Activated T-helper 17 cell treated with anti-CD3 and anti-CD28 coated beads, Interleukin-2, amount 50 U/mL, for 72 hours (primary cell): ENCODE measurements at places on chromosomes 1 and 21.

- no peak for ATAC-seq
Observed at GRCh38 chr1:46204406-46204742, 1.2 kb downstream of the LURAP1 start.

- no peak for ATAC-seq
Observed at GRCh38 chr1:15941044-15941840, 34.7 kb downstream of the ZBTB17 start.

GRCh38 chr1:5576673-5577065 lies 415.6 kb downstream of the NPHP4 start:
- no peak for ATAC-seq

DNA sequence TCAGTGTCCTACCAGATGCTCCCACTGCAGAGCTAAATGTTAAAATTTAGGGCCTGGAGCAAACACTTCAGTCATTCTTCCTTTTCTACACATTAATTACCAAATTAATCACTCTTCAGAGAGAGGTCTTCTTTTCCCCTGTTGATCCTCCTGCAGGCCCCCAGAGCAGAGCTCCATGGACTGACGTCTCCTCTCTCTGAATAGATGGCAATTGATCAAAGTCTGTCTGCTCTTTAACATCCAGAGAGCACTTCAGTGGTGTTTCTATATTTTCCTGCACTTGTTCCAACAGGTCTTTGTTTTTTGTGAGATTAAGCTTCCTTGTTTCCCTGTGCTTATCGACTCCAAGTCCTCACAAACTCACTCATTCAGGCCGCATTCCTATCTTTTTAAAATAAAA lies 239.3 kb downstream of the SIPA1L2 start:
- no peak for ATAC-seq

GRCh38 chr1:92882819-92883218 lies 51.0 kb downstream of the RPL5 start:
- peak; percentile 64 for ATAC-seq

GRCh38 chr1:154969860-154970452 lies 591 bp downstream of the SHC1 start:
- no peak for ATAC-seq

GRCh38 chr1:106584107-106584506 lies 472.4 kb upstream of the PRMT6 start:
- ATAC-seq: no peak

- ATAC-seq: no peak
Observed at GRCh38 chr1:85296980-85297379, 20.5 kb upstream of the BCL10 start.

- ATAC-seq: no peak
Observed at GRCh38 chr1:207987164-207987563, 76.2 kb upstream of the CD34 start.

DNA sequence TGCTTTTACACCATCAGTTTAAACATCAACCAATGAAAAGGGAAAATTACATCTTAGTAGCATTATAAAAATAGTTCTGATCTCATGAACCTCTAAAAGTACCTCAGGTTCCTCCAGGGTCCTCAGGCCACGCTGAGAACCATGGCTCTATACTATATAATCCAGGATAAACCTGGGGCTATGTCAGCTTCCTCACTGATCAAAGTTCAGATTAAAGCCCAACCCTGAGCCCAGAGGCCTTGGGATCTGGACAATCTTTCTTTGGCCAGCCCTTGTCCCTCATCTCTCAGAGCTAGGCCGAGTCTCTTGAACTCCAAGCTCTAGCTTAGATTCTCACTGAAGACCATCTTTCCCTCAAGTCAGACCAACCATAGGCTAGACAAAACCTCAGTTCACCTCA lies 168.3 kb downstream of the PLPP3 start:
- no peak for ATAC-seq

- ATAC-seq: peak; percentile 61
Observed at GRCh38 chr21:35024513-35024912, 24.6 kb downstream of the RUNX1 start.

GRCh38 chr1:205928317-205928716 lies 14.9 kb downstream of the SLC26A9 start:
- ATAC-seq: no peak
